ENCODE measurements at places on chromosomes 5 and 9. TPM values are rescaled to one million over a fixed set of nuclear protein-coding genes. Genes with fewer than 3 reads are reported as not detected.

DNA sequence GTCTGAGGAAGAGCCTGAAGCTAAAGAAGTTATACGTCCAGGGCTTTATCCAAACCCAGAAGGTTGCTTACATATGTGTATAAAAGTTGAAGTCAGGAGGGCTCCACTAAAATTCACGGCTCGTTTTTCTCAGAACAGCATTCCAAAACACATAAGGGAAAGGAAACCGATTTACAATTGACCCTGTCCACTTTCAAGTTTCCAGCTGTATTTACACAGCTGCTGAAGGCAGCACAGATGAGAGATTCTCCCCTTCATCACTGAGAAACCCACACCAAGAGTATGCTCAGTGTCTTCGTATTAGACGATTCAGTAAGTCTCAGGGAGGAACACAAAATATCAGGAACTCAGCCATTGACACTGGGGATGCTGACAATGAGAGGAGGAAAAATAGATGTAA lies 5.9 kb upstream of the NREP start:
- H3K36me3 ChIP-seq: no peaks in the 10 kb centered on the region
- H3K27ac ChIP-seq: no peak overlapping the region
- no peak overlapping the region for H3K4me3 ChIP-seq
- no peak for DNase-seq
- peaks cover 6% of the 10 kb centered on the region for H3K4me1 ChIP-seq
- H3K27me3 ChIP-seq: no peaks in the 10 kb centered on the region

The NEUROG1 gene
- not detected for total RNA-seq

- H3K4me3 ChIP-seq: no peak overlapping the region
- no peaks in the 10 kb centered on the region for H3K27me3 ChIP-seq
- no peak overlapping the region for H3K27ac ChIP-seq
- DNase-seq: no peak
Observed at GRCh38 chr5:2278825-2279456, 396.2 kb upstream of the IRX4 start.

The ORM2 gene
- total RNA-seq: not detected

GRCh38 chr5:68264024-68264956 lies 48.7 kb downstream of the PIK3R1 start:
- no peaks in the 10 kb centered on the region for H3K27me3 ChIP-seq
- H3K4me3 ChIP-seq: no peak overlapping the region
- H3K4me1 ChIP-seq: peaks cover 43% of the 10 kb centered on the region
- no peaks in the 10 kb centered on the region for H3K36me3 ChIP-seq
- DNase-seq: no peak
- peak overlapping the region; percentile 51 for H3K27ac ChIP-seq

The C5orf46 gene
- total RNA-seq: not detected

DNA sequence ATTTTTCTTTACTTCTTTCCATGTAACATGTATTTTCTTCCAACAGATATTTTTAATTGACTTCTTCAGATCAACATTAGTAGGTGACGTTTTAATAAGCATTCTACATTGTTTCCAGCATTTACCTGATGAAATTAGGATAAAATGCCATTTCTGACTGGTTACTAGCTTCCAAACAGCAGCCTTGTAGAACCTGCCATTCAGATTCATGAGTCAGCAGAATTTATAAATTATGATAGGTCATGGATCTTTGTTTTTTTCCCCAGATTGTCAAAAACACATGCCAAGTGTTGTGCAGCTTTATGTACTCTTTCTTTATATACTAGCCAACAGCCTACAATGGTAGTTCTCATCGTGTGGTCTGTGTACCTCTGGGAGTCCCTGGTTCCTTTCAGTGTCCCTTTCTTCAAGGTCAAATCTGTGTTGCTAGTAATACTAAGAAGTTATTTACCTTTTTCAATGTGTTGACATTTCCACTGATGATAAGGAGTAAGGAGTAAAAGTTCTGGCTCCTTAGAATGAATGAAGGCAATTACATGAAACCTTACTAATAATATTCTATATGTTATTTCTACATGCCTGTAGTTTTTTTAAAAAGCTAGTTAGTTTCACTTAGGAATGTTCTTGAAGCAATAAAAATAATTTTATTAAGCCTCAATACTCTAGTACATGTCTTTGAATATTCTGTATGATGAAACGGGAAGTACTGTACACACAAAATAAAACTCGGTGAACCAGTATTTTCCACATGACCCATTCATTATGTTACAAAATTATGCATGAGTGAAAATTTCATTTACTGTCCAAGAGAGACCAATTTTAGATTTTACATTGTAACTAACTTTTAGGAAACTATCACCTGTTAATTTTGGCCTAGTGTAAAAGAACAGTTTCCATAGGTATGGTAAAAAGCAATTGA lies 135.8 kb downstream of the ZCCHC7 start:
- H3K27me3 ChIP-seq: no peaks in the 10 kb centered on the region
- H3K4me1 ChIP-seq: no peaks in the 10 kb centered on the region
- no peak overlapping the region for H3K27ac ChIP-seq
- H3K4me3 ChIP-seq: no peak overlapping the region
- DNase-seq: no peak

- H3K27me3 ChIP-seq: peaks cover 23% of the 10 kb centered on the region
- peaks cover 19% of the 10 kb centered on the region for H3K4me1 ChIP-seq
- H3K27ac ChIP-seq: no peak overlapping the region
- no peaks in the 10 kb centered on the region for H3K36me3 ChIP-seq
Observed at GRCh38 chr5:140042393-140042642, 781 bp downstream of the NRG2 start.

DNA sequence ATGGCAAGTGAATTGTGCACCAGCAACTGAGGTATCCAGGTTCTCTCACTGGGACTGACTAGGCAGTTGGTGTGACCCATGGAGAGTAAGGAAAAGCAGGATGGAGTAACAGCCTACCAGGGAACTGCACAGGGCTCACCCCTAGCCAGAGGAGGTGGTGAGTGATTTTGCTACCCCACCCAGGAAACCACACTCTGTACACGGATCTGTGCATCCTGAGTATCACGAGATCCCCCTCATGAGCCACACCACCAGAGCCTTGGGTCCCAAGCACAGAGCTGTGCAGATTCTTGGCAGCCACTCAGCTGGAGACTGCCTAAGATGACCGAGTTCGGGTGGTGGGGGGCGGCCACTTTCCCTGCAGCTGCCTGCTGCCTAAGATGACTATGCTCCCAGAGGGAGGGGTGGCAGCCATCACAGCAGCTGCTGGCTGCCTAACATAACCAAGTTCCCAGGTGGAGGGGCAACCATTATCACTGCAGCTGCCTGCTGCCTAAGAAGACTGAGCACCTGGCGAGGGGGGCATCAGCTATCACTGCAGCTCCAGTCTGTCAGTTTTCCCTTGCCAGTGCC lies 48.4 kb upstream of the EFNA5 start:
- no peak overlapping the region for H3K4me3 ChIP-seq
- no peak overlapping the region for H3K27ac ChIP-seq
- H3K27me3 ChIP-seq: no peaks in the 10 kb centered on the region
- no peaks in the 10 kb centered on the region for H3K36me3 ChIP-seq
- H3K4me1 ChIP-seq: no peaks in the 10 kb centered on the region

The IQGAP2 gene
- total RNA-seq: 0.36 TPM

GRCh38 chr5:151682240-151682639 lies 4.5 kb downstream of the SPARC start:
- H3K4me3 ChIP-seq: peak overlapping the region; percentile 100
- no peak for DNase-seq
- peaks cover 82% of the 10 kb centered on the region for H3K36me3 ChIP-seq
- peaks cover 78% of the 10 kb centered on the region for H3K4me1 ChIP-seq
- H3K27ac ChIP-seq: peak overlapping the region; percentile 89

DNA sequence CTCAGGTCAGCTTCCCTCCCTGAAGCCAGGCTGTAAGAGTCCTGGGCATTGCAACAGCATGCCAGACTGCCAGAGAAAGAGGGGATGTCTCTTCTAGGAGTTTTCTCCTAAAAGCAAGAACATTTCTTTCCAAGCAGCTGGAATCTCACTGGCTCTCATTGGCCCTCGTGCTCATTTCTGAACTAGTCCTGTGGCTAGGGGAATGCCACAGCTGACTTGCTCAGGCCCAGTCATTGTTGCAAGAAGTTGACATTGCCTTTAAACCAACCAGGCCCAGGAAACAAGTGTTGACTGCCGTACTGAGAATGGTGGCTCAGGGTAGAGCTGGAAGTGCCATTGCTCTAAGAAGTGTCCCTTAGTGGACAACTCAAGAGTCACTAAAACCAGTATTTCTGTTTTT lies 15.0 kb upstream of the CEP120 start:
- H3K4me1 ChIP-seq: no peaks in the 10 kb centered on the region
- no peak for DNase-seq
- no peak overlapping the region for H3K27ac ChIP-seq

The TMEM215 gene
- total RNA-seq: not detected

Measured in osteoblast (primary cell).